Effector CD8-positive, alpha-beta T cell (primary cell): ENCODE measurements at places on chromosomes 7 and 10.

DNA sequence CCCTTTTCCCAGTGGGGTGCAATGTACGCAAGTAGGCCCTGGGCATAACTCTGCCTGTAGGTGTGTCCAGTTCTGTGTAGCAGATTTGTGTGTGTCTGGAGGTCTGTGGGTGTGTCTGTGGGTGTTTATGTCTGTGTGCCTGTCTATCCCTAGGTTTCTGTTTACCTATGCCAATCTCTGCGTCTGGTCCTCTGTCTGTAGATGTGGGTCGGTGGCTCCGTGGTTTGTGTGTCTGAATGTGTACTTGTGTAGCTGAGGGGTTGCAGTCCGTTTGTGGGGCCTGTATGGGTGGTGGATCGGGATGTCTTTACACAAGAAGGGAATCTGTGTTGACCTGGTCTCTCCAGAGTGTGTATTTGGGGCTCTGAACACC lies 932 bp downstream of the NYAP1 start:
- no peak for DNase-seq

GRCh38 chr10:99234041-99234790 lies 1.4 kb downstream of the HPSE2 start:
- no peak for DNase-seq

GRCh38 chr10:80168162-80168511 lies 35.6 kb downstream of the PLAC9 start:
- DNase-seq = no peak

GRCh38 chr10:114181971-114182370 lies 2.8 kb downstream of the TDRD1 start:
- no peak for DNase-seq

DNA sequence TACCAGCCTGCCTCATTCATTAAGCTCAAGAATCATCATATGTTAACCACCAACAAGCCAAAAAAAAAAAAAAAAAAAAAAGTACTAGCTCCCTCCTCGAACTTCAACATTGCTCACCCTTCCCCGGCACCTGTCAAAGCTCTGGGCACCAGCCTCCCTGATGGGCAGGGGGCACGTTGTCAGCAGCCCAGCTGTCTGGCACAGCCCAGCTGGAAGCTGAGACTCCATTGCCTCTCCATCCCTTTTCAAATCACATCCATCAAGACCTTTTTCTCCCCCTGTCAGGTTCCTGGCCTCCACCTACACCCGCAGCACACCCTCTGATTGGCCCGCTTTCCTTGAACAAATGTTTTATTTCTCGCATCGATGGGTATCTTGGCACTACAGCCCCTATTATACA lies 913.3 kb upstream of the AUTS2 start:
- no peak for DNase-seq

DNA sequence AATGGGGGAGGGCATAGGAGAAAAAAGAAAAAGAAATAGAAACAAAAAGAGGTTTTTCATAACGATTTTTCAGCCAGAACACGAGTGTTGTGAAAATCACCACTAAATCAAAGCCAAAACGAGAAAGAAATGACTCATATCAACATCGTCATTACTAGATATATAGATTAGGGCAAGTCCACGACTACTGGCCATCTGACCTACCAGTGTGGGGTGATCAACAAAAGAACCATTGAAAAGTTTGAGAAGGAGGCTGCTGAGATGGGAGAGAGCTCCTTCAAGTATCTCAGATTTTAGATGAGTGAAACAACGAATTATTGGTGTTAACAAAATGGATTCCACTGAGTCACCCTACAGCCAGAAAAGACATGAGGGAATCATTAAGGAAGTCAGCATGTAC lies 33.5 kb upstream of the ABCB5 start:
- no peak for DNase-seq

GRCh38 chr10:133608855-133609254 lies 17.7 kb downstream of the FRG2B start:
- no peak for DNase-seq

GRCh38 chr10:126521399-126521798 lies 133.1 kb upstream of the ADAM12 start:
- no peak for DNase-seq

DNA sequence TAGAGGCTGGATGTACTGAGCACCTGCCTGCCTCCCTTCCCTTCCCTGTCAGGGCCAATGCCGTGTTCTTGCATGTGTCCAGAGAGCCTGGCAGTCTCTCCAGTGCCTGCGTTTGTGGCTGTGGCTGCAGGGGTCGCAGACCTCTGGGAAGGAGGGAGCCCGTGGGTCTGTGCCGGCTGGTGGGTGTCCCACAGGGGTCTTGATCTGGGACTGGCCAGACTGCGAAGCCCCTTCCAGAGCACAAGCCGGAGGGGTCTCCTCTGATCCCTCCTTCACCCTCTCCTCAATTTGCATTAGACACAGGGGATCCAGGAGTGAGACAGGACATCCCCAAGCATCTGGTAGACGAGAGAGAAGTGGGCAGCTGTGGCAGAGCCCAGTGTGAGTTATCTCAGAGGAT lies 199.2 kb downstream of the ADARB2 start:
- DNase-seq = no peak

DNA sequence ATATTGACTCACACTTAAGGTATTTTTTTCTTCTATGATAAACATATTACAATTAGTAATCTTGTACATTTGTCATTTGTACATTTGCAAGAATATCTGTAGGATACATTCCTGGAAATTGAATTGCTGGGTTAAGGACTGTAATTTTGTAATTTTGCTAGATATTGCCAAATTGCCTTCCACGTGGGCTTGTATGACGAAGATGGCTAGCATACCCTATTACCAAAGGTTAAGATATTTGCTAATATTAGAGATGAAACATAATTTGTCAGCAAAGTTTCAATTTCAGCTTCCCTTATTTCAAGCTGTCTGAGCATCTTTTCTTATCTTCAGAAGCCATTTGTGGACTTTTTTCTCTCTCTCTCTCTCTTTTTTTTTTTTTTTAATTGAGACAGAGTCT lies 1.0 kb upstream of the LYZL2 start:
- no peak for DNase-seq

DNA sequence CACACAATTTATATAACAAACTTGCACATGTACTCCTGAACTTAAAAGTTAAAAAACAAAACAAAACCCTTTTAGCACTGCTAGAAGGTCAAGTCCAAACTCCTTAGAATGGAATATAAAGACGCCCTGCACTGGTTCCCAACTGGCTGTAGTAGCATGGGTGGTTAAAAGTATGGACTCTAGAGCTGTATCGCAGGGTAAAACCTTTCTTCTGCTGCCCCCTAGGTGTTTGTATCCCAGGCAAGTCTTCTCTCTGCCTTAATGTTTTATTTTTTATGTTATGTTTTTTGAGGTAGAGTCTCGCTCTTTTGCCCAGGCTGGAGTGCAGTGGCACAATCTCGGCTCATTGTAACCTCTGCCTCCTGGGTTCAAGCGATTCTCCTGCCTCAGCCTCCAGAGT lies 35.2 kb downstream of the LSMEM1 start:
- no peak for DNase-seq

DNA sequence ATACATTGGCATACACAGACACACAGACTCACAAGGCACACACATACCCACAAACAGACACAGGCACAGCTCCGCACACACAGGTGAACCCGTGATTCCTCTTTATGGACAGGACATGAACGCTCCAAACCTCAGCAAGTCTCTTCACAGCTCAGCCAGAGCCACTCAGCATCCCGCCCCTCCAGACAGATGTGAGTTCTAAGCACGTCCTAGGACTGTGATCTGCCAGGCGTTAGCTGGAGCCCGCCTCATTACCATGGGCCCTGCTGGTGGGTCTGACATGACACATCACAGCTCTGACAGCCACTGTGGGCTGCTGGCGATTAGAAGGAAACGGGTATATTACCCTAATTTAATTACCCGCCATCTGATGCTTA lies 176.7 kb upstream of the PPP2R2D start:
- DNase-seq = no peak

DNA sequence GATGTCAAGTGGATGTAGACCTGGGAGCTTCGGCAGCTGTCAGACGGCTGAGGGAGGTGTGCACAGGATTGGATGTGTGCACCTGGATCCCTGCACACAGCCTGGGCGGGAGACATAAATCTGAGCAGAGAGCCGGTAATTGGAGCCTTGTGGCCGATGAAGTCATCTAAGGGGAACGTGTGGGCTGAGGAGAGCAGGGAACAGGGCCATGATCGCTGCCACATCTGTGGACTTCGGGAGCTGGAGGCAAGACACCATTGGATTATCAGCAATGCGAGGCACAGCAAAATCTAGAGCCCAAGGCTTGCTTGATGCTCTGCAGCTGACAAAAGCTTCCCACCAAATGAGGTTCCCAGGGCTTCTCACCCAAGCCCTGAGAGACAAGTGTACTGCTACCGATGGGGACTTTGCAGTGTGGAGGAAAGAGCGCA lies 147.7 kb downstream of the PTPN20 start:
- no peak for DNase-seq

DNA sequence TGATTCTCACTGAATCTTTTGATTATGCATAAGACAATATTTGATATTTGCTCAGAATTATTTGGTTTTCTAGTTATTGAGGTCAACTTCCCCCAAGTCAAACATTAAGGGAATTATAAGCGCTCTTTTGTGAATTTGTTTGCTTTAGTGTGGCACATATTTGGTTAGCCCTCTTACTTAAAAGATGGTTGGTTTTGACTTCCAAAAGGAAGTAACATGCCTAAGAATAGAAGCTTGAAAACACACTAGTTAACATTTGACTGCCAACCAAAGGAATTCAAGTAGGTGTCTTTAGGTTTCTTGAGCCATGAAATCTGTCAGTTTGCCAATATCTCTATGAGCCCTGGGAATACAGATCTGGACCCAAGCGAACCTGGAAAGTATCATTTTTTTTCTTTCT lies 24.9 kb downstream of the STEAP4 start:
- DNase-seq = no peak

- DNase-seq = no peak
Observed at GRCh38 chr10:23381298-23382040, 36.9 kb upstream of the C10orf67 start.

- no peak for DNase-seq
Observed at GRCh38 chr7:195010-195829, 2.8 kb downstream of the FAM20C start.

- DNase-seq = no peak
Observed at GRCh38 chr7:146636581-146636980, 520.0 kb downstream of the CNTNAP2 start.

DNA sequence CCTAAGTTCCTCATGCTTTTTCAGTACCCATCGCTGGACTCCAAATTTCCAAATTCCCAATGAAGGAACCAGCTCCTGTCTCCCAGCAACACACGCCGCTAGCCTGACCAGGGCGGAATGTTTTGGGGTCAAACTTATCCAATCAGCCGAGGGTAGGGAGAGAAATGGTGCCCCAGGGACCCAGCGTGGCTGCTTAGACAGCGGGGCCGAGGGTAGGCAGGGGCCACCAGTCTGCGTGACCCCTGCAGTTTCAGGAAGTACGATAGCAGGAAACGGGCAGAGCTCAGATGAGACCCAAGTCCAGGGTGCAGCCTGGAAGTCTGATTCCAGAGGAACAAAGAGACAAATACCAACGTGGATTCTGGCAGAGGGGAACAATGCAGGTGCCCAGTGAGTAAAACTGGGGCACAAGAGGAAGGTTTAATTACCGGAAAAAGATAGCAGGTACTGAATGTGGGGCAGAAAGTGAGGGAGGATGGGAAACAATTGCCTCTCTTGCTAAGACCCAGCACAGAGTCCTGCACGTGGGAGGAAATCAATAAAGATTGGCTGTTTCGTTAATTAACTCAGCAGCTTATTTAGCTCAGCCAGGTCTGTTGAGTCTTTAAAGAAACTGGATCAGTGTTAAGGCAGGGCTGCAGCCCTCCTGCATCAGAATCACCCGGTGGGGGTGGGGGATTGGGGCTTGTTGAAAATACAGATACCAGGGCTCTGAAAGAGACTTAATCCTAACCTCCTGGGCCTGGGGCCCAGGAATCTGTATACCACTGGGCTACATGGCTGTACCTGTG lies 50.4 kb upstream of the NFE2L3 start:
- DNase-seq = no peak

DNA sequence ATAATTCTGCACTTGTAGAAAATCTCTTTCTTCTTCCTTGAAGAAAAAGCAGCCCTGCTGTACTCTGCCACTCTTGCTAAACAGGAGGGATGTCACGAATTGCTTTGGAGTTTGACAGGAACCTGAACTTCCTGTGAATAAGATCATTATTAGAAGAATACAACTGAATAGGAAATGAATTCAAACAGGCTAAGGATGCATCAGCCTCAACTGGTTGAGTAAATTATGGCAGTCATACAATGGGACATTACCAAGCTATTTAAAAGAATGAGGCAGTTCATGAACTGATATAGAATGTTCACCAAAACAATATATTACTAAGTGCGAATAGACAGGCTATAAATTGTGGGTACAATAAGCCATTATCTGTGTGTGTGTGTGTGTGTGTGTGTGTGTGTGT lies 97.1 kb upstream of the DOCK1 start:
- no peak for DNase-seq

GRCh38 chr10:101683276-101683675 lies 11.7 kb downstream of the FBXW4 start:
- no peak for DNase-seq

- no peak for DNase-seq
Observed at GRCh38 chr7:98995523-98996149, 117.3 kb downstream of the TRRAP start.

DNA sequence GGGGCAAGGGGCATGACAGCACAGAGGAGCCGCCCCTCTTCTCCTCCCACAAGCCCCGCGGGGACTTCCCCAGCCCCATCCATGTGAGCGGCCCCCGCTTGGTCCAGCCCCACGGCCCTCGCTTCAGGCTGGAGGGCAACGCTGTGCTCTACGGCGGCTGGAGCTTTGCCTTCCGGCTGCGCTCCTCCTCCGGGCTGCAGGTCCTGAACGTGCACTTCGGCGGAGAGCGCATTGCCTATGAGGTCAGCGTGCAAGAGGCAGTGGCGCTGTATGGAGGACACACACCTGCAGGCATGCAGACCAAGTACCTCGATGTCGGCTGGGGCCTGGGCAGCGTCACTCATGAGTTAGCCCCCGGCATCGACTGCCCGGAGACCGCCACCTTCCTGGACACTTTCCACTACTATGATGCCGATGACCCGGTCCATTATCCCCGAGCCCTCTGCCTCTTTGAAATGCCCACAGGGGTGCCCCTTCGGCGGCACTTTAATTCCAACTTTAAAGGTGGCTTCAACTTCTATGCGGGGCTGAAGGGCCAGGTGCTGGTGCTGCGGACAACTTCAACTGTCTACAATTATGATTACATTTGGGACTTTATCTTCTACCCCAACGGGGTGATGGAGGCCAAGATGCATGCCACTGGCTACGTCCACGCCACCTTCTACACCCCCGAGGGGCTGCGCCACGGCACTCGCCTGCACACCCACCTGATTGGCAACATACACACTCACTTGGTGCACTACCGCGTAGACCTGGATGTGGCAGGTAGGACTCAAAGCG lies 5.1 kb downstream of the AOC1 start:
- DNase-seq = no peak

GRCh38 chr10:95391164-95391563 lies 100.4 kb upstream of the PDLIM1 start:
- no peak for DNase-seq
